ENCODE measurements at places on chromosomes 3 and 15.

DNA sequence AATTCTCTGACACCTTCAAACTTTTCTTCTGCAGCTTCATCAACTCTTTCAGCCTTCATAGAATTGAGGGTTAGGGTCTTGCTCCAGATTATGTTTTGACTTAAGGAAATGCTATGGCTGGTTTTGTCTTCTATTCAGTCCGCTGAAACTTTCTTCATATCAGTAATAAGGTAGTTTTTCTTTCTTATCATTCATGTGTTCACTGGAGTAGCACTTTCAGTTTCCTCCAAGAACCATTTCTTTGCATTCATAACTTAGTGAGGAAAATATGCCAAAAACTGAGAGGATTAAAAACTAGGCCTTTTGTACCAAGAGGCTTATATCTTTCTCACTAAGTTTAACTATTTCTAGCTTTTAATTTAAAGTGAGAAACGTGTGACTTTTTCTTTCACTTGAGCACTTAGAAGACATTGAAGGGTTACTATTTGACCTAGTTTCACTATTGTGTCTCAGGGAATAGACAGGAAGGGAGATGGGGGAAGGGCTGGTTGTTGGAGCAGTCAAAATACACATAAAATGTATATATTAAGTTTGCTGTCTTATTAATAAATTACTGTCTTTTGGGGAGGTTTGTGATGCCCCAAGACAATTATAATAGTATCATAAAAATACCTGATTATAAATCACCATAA lies 1110.1 kb downstream of the TBL1XR1 start:
- no peak for DNase-seq

DNA sequence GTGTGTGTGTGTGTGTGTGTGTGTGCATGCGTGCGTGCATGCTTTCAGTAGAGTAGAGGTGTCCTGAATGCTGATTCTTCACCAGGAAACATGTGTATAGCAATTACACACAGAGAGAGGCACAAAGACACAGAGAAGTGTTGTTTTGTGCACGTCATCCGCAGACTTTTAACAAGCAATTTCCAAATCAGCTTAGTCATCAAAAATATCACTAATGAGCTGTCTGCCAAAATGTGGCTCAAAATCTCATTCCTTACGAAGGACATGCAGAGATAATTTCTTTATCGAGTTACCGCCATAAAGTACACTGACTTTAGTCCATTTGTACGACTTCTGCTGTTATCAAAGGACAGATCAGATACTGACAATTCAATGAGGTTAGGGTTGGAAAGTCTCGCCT lies 274.9 kb upstream of the RARB start:
- no peak for DNase-seq

DNA sequence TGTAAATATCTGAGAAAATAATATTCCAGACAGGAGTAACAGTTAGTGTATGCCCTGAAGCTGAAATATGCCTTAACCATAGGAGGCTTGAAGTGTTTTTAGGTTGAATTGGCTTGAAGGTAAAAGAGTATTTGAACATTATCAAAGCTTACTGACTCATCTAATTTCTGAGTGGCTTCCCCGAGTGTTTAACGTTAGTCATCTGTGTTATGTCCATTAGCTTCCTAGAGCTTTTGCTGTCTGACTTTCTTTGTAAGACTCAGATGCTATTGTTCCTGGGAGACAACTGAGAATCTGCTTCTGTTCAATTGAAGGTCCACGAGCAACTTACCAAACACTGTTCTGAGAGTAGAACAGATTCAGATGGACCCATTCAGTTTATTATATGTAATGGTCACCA lies 656.8 kb upstream of the NECTIN3 start:
- no peak for DNase-seq

DNA sequence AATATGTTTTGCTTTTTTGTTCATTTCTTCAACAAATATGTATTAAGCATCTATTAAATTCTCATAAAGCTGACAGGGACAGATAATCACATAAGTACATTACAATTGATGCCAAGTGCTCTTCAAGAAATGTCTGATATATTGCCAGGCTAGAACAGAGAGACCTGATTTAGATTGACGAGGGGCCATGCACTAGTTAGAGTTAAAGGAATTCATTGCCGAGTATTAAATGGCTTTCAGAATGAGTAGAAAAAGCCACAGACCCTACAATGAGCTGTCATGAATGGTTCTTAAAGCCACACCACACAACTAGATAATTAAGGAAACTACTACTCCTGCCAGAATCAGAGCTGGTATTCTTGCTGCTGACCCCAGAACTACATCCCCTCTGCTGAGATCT lies 250.2 kb upstream of the MME start:
- DNase-seq, result no peak

DNA sequence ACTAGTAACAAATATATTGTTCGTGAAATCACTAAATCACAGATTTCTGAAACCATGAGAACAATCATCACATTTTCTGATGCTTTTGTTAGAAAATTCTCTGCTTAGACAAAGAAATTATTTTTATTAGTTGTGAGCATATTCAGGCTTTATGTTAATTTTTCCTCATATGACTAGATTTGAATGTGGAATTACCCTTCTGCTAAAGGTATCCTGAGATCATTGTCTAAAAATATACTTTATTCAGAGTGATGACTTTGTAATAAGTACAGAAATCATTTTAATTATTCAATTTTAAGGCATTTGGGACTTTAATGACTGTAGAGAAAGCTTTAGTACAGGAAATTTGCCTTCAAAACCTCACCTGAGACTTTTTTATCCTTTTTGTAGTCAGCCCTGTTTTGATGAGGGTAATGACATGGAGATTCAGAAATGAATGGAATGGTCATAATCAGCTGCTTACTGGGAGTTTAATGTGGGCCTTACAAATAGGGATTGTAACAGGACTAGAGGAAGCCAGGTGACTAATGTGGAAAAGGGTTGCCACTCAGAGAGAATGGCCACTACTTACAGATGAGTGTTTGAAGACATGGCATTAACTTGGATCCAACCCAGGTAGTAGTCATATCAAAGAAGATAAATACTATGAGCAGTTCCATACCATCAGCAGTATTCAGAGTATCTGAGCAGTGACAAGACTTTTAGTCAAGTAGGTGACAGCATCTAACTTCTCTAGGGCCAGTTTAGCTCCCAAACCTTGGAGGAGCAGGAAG lies 148.3 kb downstream of the MBNL1 start:
- no peak for DNase-seq

- no peak for DNase-seq
These were observed 111.3 kb upstream of the PRR20G start for GRCh38 chr3:127399154-127399553.

GRCh38 chr15:84761607-84762131 lies 13.3 kb downstream of the ZNF592 start:
- no peak for DNase-seq

DNA sequence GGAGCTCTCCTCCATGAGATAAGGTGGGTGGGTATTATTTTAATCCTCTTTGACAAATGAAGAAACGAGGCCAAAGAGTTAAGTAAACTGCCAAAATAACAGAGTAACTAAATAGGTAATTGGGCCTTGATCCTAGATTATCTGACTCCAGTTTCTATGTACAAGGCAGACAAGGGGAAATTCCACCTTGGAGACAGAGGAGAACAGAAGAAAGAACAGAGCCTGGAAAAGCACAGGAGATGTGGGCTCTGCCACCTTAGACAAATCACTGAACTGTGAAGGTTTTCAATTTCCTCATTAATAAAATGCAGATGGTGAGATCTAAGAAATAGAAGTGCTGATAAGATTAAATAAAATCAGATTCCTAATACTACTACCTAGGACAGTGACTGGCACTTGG lies 310.2 kb upstream of the TLE3 start:
- no peak for DNase-seq

- no peak for DNase-seq
These were observed 14.6 kb upstream of the TFRC start for GRCh38 chr3:196096382-196096953.

GRCh38 chr3:43071313-43071893 lies 34.5 kb downstream of the POMGNT2 start:
- DNase-seq, result no peak

DNA sequence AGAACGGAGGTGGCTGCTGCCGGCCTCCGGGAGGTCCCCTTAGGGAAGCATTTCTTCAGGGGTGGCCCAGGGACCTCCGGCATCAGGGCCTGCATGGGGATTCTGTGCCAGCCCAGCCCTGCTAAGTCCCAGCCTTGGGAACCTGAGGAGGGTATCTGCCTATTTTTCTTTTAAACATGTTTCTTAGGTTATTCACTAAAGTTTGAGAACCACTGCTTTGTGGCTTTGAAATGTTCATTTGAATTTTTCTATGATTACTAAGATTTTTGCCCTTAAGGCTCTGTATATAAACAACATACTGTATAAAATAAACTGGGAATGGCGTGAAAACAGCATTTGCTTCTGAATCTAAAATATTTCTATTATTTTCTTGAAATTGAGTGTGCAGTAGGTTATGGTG lies 24.4 kb downstream of the FAN1 start:
- no peak for DNase-seq

- DNase-seq, result no peak
These were observed 77.2 kb downstream of the CD200R1L start for GRCh38 chr3:112769286-112769978.

DNA sequence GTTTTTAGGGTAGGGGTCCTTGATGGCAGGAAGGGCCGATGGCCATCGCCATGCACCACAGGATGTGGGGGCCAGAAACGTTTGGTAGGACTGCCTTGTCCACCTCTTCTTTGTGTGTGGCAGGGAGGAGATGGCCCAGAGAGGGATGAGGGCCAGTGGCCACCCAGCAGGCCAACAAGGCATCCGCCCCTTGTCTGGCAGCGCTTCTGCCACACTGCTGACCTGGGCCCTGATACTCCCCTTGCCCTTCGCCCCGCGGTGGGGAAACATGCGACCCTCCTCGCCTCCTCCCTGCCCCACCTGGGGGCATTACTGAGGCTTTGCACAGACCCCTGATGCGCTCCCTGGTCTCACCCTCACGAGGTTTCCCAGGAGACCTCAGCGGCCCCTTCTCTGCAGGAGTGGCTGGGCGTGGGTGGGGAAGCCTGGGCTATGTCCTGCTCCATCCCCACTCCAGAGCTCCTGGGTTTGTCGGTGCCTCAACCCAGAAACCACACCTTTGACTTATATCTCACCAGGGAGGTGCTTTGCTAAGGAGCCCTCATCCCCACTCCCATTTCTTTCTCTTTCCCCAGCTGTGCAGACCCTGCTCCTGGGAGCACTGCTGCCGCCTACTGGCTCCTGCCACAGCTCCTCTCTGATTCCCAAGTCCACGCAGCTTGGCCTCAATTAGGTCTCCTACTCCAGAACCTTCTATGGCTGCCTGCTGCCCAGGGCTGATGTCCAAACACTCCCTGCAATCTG lies 38.7 kb downstream of the FEM1B start:
- DNase-seq, result no peak

DNA sequence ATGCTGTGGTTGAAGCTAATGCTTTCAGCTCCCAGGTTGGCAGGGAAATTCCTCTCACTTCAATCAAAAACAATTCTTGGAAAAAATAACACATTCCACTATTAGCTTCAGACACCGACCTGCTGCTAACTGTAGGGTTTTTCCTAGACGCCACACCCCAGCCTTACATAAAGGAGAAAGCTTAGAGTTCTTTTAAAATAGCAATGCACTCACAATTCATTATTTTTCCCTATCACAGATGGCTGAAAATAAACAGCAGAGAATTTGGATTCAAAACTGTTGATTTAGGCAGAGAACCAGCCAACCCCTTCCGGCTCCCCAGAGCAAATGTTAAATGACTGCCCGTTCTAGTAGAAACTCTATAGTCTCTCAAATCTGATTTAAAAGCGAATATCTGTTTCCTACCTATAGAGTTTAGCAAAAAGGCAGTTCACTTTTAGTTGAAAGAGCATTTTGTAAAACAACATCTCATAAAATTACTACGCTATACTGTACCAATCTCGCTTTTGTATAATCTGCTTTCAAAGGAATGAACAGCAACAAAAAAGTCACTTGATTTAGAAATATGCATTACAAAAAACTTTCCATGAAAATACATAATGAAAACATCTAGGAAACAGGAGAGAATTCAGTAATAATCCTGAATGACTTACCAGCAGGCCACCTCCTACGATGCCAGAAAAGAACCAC lies 586 bp downstream of the TM4SF1 start:
- DNase-seq, result no peak

GRCh38 chr3:177193688-177194268 lies 3.5 kb downstream of the TBL1XR1 start:
- no peak for DNase-seq

GRCh38 chr15:81859737-81860516 lies 185.9 kb downstream of the MEX3B start:
- no peak for DNase-seq

DNA sequence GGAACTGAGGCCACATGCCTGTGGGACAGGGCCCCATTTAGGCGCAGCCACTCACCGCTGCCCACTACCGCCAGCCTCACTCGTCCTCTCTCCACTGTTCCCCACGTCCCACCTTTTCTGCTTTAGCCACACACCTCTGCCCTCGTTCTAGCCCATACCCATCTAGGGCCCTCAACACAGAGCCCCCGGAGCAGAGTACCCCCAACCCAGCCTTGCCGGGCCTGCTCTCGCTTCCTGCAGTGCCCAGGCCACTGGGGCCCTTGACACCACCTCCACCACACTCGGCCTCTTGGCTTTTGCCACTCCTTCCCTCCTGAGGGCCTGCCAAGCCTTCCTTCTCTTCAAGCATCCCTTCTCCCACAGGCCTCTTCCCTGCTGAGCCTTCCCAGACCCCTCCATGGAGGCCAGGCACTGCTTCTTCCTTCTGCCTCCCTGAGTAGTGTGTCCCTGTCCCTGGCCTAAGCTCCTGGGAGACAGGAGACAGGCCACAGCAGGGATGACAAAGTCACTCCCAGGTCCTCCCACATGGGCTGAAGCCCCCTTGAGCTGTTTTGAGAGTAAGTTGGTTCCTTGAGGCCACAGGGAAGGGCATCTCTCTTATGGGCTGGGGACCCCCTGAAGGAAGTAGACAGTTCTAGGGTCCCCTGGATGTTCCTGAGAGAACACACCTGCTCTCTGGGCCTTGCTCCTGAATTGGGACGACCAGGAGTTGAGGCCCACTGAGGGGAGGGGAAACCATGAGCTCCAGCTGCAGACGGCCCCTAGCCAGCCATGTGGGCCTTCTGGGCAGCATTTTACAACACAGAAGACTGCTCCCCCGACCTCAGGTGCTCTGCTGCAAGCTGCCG lies 4.4 kb downstream of the PRSS50 start:
- DNase-seq, result no peak

Measured in activated CD8-positive, alpha-beta memory T cell treated with anti-CD3 and anti-CD28 coated beads for 1 hour (primary cell).